ENCODE measurements at places on chromosomes 13 and 19. TPM values are rescaled to one million over a fixed set of nuclear protein-coding genes. Genes with fewer than 3 reads are reported as not detected.

ZNF562 gene
- 21.6 TPM for total RNA-seq

CD37 gene
- not detected for total RNA-seq

LGALS14 gene
- not detected for total RNA-seq

KIR2DL4 gene
- total RNA-seq = not detected

MTUS2 gene
- not detected for total RNA-seq

LAIR1 gene
- total RNA-seq = not detected

LRRC4B gene
- total RNA-seq = 0.35 TPM

CEACAM16 gene
- not detected for total RNA-seq

KCNJ14 gene
- 1.8 TPM for total RNA-seq

LIM2 gene
- total RNA-seq = not detected

IZUMO2 gene
- total RNA-seq = not detected

FFAR1 gene
- total RNA-seq = not detected

NDFIP2 gene
- 42.0 TPM for total RNA-seq

ZBTB7A gene
- total RNA-seq = 31.6 TPM

FARP1 gene
- 11.4 TPM for total RNA-seq

LGALS7 gene
- total RNA-seq = not detected

KIR3DL1 gene
- total RNA-seq = not detected

LRRC63 gene
- total RNA-seq = not detected

KLK7 gene
- total RNA-seq = not detected

TMEM150B gene
- not detected for total RNA-seq

KRTDAP gene
- not detected for total RNA-seq

PRTN3 gene
- total RNA-seq = not detected

ADAMTS10 gene
- 38.0 TPM for total RNA-seq
